ENCODE measurements at places on chromosomes 1 and 21.

GRCh38 chr1:169364948-169365347 lies 2.6 kb downstream of the NME7 start:
- DNase-seq: no peak

- DNase-seq: no peak
Observed at GRCh38 chr1:53080041-53080440, 18.0 kb downstream of the PODN start.

DNA sequence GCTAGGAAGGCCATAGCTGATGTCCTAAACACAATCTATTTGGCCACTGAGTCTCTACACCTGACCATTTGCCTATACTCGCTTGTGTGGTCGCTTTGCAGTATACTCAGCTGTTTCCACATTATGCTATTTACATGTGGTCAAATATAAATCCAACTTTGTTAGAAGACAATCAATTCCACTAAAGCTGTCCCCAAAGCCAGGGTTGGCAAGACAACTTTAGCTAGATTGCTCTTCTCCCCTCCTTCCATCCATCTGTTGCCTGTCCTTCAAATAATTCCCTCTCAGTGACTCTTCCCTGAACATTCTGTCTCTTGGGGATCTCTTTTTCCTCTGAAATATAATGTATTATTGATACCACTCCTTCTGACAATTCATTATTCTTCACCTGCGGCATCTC lies 30.1 kb downstream of the AVPR1B start:
- no peak for DNase-seq

- no peak for DNase-seq
Observed at GRCh38 chr1:201850053-201850397, 21.1 kb downstream of the IPO9 start.

- no peak for DNase-seq
Observed at GRCh38 chr1:27307874-27308598, 13.9 kb upstream of the TMEM222 start.

GRCh38 chr1:231796141-231796540 lies 169.6 kb downstream of the DISC1 start:
- no peak for DNase-seq

GRCh38 chr1:233240829-233241682 lies 54.5 kb downstream of the PCNX2 start:
- no peak for DNase-seq

GRCh38 chr1:195394567-195394966 lies 1213.7 kb downstream of the KCNT2 start:
- DNase-seq: no peak

DNA sequence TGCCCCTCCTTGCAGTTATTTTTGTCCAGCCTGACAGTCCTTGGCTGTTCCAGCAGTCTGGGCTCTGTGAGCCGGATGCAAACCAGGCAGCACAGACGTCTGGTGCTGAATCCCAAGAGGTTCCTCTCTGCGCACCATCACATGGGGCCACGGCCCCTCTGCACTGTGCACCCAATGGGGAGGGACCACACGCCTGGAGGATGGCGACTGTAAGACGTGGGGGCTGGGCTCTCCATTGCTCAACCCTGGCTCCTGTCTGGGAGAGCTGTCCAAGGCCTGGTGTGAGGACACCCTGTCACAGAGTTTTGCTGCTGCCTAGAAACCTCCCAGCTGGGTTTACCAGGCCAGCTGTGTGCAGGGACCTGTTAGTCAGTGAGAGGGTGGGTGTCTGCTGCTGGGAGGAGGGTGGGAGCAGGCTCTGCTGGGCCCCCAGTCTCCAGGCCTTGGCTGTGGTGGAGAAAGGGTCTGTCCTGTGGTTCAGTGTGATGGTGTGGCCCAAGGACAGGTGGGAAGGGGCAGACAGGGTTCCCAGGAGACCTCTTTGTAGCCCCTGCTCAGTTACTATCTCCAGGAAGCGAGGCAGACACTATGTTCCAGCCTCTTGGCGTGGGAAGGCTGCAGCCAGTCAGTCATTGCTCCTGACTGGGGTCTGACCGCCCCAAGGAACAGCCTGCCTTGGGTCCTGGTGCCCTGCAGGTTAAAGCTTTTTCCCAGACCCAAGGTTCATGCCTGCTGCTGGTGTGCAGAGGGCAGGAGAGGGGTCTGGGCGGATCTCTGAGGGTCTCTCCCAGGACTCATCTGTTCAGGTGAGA lies 13.8 kb downstream of the HEYL start:
- no peak for DNase-seq

- no peak for DNase-seq
Observed at GRCh38 chr1:97820470-97821188, 100.2 kb downstream of the DPYD start.

GRCh38 chr1:240352769-240353168 lies 259.2 kb downstream of the GREM2 start:
- DNase-seq: no peak

DNA sequence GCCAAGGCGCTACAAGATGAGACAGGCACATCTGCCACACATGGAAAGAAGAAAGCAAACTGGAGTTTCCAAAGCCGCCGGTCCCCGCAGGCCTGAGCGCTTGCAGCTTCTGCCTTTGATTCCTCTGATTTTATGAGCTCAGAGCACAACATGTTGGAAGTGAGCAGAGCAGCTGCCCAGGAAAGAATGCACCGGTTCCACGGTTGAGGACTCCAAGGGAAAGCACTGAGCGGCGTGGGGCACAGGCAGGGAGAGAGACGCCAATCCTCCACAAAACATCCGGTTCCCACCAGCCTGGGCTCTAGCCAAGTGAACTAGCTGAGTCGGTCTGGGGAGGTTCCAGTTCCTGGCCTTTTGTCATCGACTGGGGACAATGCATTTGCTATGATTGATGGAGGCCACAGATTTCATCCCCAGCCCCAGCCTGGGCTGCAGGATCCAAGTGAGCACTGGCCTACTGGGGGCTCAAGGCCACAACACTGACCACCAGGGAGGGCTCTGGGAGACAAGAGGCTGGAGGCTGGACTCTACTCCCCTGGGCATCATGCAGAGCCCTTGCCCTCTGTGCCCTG lies 253.1 kb upstream of the IRF2BP2 start:
- no peak for DNase-seq

DNA sequence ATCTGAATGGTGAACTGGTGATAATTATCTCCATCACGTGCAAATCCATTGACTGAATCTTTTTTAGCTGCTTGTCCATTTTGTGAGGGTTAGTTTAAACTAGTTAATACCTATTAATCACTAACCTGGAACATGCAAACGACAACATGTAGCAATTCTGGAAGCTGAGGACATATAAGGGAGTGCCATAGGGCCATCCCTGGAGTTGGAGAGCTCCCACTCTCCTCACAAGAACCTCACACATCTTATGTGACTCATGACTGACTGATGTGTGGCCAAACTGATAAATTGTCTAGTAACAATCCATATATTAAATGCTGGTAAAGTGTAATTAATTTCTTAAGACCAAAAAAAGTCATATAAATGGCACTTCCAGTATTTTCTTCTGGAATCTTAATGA lies 62.9 kb upstream of the HOOK1 start:
- no peak for DNase-seq

GRCh38 chr1:222970040-222970439 lies 155.2 kb downstream of the DISP1 start:
- DNase-seq: no peak

GRCh38 chr1:1239614-1240347 lies 6.7 kb downstream of the C1QTNF12 start:
- no peak for DNase-seq

- DNase-seq: no peak
Observed at GRCh38 chr1:205497351-205497750, 7.1 kb upstream of the CDK18 start.

- DNase-seq: no peak
Observed at GRCh38 chr1:219801156-219801820, 127.1 kb downstream of the SLC30A10 start.

DNA sequence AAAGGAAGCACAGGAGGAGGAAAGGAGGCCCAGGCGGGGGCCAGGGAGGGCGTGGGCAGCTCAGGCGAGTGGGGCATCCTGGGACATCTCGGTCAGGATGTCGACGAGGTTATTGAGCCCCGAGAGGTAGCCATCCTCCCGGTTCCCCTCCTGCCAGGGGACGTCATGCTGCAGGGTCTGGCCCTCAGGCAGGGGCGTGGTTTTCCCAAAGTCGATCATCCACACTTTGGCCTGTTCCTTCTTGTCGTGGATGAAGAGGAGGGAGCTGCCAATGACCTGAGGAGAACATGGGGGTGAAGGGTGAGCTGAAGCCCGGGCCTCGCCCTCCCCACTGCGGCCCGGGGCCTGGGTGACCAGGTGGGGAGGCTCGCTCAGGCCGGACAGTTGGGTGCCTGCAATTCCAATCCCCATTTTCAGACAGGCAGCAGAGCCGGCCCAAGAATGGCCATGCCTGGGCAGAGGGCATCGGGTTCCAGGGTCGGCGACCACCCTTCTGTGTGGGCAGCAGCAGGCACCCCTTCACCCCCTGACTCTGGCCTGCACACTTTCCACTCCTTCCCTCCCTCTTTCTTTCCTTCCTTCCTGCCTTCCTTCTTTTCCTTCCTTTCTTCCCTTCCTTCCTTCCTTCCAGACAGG lies 86.2 kb downstream of the STUM start:
- no peak for DNase-seq

- DNase-seq: no peak
Observed at GRCh38 chr1:7922301-7922700, 18.3 kb downstream of the TNFRSF9 start.

GRCh38 chr1:5551274-5551975 lies 440.8 kb downstream of the NPHP4 start:
- no peak for DNase-seq

DNA sequence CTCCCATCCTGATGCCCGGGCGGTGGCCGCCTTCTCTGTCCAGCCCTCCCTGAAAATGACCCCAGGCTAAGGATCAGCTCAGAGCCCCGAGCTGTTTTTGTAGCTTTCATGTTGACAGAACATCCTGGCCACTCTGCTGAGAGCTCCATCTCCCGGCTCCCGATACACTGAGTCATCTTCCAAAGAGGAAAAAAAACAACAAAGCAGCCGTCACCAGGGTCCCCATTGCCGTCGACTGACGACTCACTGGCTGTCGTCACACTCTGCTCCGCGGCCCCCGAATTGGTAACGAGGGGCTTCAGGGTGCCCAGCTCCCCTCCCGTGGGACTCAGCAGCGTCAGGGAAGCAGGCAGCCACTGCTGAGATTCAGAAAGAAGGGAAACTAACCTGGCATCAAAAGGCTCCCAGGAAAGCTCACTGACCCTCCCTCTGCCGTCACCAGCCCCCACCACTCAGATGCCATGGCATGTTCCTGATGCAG lies 67.2 kb downstream of the CD46 start:
- DNase-seq: no peak

DNA sequence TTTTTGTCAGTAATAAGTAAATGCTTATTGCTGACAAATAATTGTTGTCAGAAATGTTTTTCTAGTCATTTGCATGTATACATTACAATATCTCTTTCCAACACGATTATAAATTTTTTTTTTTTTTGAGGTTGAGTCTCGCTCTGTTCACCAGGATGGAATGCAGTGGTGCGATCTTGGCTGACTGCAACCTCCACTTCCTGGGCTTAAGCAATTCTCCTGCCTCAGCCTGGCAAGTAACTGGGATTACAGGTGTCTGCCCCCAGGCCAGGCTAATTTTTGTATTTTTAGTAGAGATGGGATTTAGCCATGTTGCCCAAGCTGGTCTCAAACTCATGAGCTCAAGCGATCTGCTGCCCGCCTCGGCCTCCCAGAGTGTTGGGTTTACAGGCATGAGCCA lies 72.0 kb upstream of the ATF3 start:
- no peak for DNase-seq

DNA sequence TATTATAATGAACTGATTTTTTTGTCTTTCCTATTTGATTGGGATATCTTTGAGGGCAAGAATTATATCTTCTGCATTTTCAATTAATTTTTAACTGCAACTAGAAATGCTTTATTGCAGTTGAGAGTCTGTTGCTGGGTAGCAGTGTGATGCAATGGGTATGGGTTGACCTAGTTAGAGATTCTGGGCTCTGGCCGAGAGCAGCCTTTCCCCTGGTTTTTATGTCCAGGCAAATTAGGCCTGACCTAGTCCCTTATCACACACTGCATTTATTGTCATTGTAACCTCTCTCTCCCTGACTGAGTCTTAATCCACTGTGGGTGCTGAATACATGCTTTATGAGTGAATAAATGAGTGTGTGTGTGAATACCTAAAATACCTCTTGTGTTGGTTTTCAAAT lies 206.4 kb upstream of the PTGFR start:
- DNase-seq: no peak

DNA sequence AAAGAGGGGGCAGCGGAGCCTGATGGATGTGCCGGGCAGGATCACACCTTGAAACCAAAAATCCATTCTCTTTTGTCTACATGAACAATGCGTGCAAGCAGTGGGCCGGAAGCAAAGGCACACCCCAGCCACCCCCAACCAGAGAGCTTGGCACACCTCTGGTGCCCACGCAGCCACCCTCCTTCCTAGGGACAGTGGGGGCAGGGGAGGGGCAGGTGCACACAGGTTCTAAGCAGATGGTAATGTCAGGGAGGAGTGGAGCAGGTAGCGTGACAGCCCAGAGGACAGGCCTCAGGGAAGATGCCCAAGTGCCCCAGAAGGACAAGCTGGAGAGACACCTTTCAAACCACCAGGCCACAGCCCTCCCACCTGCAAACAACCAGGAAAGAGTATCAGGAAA lies 36.5 kb downstream of the SYF2 start:
- no peak for DNase-seq

DNA sequence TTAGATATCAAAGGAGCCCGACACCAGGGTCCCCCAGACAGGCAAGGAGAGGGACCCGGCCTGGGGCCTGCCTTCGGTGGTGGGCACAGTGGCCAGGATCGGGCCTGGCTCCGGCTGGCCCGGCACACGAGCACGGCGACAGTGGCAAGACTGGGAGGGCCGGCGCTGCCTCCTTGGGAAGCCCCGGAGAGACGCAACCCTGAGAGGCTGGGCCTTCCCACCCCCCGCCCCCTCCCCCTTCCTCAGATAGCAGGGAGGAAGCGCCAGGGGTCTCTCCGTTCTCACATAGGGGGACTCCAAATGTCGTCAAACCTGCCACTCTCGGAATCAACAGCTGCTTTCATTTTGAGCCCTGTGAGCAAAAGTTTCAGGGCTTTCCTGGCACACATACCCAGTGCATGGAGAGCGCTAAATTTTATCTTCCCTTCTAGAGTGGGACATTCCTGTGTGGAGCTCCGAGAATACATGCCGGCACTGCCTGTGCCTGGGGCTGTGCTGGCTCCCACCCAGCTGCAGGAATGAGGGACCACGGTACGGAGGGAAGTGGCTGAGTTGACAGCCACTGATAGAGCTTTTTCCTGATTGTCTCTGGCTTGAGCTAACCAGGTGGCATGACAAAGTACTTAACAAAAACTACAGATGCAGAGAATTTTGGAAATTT lies 62.4 kb downstream of the CD247 start:
- peak; percentile 40 for DNase-seq

DNA sequence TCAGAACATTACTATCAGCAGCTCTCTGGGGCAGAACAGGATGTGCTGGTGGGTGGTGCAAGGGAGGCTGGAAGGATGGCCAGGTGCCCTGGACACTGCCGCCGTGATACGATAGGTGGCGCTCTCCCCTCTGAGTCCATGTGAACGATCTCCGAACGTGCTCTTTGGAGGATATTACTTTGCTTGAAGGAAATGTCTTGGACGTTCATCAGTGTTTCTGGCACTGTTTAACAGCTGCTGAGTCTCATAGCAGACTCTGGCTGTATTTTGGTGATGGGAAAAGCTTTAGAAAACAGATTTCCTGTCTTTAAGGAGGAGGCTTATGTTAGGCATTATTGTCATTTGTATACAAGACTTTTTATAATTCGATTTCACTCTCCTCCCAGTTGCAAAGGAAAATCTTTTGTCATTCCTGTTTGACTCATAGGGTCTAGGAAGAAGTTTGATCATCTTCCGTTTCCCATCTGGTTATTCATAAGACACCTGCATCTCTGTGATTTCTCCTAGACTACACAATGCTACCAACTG lies 386.2 kb upstream of the ADGRL2 start:
- DNase-seq: peak; percentile 2

All from activated T-cell treated with anti-CD3 and anti-CD28 coated beads for 48 hours (primary cell).